NCI-H2227 treated with DMSO at 0.1 percent for 48 hours (cell line): ENCODE measurements at places on chromosomes 13 and 19.

DNA sequence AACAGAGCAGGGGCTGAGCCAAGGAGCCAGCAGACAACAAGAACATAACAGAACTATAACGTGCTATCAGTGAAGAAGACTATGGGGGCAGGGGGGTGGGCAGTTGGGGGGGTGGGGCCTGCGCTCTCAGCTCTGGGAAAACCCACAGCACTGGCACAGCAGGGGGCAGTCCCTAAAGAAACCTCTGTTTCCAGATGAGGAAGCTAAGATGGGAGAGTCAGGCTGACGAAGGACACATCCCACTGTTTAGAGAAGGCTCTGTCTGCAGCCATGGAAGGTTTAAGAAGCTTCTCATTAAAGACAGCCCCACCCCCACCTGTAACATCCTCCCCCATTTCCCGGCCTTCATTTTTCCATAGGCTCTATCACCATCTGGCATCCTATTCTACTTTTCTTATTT, 7.1 kb upstream of the DOCK9 start:
- no peak for DNase-seq

DNA sequence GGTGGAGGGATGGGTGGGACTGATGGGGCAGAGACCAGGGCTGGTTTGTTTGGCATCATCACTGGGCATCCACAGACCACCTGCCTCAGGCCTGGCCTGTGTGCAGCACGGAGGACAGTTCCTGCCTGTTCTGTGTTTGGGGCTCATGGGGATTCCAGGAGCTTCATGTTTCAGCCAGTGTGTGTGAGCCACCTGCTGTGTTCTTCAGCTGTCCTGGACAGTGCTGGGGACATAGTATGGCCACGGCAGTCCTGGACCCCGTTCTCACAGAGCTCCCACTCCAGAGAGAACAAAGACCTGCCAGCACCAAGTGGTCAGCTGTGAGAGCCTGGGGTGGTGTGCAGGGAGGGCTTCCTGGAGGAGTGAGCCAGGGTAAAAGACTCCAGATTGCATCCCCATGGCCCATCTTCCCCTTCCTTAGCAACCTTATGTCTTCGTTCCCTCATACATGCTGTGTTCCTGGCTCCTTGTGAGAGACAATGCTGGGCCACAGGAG, 2.0 kb upstream of the CCDC97 start:
- no peak for DNase-seq

GRCh38 chr19:45884682-45885555, 1.0 kb downstream of the IRF2BP1 start:
- DNase-seq, result no peak

GRCh38 chr13:49936968-49937273, 781 bp upstream of the SPRYD7 start:
- no peak for DNase-seq

DNA sequence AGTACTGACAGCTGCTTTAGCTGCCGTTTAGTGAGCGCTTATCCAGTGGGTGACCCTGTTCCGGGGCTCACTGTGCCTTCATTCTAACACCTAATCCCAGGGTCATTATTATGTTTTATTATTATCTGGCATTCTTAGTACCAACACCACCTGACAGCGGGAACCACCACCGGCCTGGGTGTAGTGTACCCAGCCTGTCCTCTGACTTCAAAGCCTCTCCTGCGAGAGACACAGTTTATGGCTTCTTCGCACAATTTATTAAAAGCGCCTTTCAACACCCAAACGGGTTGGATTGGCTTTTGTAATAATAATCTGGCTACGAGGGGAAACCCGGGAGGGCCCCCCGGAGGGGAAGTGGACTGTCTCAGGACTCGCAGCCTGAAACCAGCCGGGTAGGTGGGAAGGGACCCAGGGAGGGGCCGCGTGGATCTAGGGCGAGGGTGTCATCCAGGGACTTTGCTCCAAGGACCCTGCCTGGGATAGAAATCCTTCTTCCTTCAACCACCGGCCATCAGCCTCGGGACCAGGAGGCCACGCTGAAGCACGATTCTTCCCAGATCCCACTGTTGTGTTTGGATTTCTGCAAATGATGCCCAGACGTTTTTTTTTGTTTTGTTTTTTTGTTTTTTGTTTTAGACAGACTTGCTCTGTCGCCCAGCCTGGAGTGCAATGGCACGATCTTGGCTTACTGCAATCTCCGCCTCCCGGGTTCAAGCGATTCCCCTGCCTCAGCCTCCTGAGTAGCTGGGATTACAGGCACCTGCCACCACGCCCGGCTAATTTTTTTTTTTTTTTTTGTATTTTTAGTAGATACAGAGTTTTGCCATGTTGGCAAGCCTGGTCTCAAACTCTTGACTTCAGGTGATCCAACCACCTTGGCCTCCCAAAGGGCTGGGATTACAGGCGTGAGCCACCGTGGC, 1.6 kb upstream of the ZBTB7A start:
- no peak for DNase-seq

GRCh38 chr13:112451512-112452379, 75.6 kb downstream of the SPACA7 start:
- no peak for DNase-seq

GRCh38 chr13:57128909-57129308, 11.8 kb upstream of the PRR20A start:
- DNase-seq, result no peak

DNA sequence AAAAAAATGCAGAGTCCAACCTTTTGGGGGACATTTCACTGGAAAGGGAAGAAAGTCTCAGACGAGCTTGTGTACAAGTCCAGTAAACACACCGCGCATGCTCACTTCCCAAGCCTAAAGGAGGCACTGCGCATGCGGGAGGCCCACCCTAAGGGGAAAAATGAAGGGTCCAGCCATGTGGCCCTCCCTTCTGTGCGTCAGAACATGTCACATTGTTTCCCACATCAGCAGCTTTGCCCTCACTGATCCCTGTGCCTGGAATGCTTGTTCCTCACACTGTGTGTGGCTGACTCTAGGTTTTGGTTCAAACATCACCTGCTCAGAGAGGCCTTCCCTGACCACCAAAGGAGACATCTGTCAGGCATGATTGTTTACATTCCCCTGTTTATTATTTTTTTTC, 4.4 kb downstream of the ELSPBP1 start:
- no peak for DNase-seq

GRCh38 chr13:43728421-43728820, 58.4 kb downstream of the ENOX1 start:
- DNase-seq, result no peak

DNA sequence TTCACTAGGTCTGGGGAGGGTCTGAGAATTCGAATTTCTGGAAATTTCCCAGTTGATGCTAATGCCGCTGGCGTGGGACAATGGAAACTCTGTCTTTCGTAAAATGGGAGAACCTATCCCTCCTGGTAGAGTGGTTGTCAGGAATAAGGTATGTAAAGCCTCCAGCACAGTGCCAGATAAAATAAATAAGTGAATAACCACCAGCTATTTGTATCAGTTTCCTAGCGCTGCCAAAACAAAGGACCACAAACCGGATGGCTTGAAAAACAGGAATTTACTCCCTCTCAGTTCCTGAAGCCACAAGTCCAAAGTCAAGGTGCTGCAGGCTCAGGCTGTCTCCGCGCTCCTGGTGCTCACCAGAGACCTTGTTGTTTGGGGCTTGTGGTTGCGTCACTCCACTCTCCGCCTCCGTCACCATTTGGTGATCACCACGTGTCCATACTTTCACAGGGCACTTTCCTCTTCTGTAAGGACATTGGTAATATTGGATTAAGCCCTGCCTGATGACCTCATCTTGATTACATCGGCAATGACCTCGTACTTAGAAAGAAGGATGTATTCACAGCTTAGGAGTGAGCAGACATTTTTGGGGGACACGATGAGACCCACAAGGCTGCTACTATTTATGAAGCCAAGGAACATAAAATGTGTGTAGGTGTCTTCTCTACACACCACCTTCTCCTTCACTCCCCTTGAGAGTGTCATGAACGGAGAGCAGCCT, 428.5 kb downstream of the IRS2 start:
- DNase-seq, result no peak

DNA sequence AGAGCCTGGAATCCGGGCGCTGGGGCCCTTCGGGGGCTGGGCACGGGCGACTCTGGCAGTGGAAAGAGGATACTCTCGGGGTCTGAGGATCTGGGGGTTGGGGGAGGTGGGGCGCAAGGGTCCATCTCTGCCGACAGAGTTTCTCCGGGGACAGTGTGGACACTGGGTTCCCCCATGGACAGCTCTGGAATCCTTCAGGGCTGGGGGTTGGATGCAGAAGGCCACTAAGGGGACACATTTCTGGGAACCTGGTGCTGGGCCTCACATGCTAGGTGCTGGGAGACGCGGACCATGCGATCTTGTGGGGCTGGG, 2.3 kb downstream of the TGFBR3L start:
- DNase-seq, result no peak

DNA sequence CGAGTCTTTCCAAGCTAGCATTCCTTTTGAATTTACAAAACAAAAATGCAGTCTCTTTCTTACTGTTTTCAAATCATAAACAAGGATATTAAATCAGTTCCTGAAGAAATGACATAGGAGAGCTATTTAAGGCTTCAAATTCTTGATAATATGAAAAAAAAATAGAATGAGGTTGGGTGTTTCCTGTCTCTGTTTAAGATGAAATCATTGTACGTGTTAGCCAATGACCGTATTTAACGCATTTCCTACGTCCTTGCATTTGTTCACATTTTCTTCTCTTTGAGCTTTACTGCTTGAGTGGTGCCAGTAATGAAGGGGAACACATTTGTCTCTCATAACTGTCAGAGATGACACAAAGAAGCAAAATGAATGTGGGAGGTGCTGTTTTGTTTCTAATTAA, 821.3 kb downstream of the DIAPH3 start:
- DNase-seq, result no peak

DNA sequence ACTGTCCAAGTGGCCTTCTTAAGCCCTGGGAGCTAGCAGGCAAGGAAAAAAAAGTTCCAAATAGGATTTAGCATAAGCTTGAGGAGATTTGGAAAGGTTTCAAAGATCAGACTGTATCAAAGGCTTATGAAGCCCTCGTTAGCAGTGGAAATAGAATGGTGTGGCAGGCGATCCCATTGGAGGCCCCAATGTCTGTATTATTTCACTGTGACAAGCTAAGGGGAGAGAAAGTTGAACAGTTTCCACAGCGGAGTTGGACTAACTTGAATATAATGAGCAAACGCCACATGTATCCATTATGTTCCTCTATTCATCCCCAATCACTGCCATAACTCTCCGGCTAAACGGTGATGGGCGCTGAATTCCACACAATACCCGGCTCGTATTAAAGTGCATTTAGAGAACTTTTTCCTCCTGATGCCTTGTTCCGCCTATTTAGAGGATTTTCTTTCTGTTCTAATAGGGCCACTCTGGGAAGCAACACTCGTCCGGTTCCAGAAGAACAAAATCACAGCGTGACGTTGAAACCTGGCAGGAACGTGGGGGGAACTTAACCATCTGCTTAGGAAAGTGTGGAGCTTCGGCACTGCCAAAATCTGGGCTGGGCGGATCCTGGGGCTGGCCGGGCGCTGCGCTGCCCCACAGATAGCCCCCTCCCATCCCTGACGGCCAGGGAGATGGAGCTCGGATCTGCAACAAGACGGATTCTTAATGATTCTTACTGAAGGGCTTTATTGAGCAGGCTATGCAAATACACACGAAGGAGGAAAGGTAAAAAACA, 1.0 kb upstream of the PCDH8 start:
- no peak for DNase-seq

DNA sequence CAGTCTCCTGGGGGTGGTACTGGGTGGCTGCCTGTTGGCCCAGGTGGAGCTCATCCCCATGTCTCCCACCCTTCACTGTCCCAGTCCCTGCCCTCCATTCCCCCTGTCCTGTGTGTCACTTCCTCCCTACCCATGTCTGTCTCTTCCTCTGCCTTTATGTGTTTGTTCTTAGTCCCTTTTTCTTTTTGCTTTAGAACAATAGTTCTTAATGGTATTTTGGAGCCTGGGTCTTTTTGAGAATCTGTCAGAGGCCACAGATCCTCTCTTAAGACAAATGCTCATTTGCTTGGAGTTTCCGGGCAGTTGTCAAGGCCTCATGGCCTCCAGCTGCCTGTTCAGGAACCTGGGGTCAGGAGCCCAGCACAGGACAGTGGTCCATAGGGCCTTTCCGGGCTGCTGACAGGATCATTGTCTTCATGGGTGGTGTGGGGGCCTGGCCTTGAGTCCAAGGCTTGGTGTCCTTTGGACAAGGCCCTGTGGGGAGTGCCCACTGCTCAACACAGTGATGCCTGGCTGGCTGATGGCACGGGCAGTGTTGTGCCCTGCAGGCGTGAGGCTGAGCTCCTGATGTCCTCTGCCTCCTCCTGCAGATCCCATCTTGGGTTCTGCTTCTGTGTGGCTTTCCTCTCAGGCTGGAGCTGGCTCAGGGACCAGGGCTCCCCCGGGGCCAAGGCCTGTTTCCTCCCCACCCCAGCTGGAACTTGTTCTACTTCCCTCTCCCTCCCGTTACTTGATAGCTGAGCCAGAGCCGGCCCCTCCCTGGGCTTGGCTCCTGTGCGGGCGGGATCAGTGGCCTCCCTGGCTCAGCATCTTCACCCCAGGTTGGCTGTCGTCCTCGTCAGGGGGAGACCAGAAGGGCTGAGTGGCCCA, 3.5 kb downstream of the EGLN2 start:
- DNase-seq, result no peak

- no peak for DNase-seq
Measured at GRCh38 chr19:15418231-15418578, 583 bp downstream of the AKAP8L start.

DNA sequence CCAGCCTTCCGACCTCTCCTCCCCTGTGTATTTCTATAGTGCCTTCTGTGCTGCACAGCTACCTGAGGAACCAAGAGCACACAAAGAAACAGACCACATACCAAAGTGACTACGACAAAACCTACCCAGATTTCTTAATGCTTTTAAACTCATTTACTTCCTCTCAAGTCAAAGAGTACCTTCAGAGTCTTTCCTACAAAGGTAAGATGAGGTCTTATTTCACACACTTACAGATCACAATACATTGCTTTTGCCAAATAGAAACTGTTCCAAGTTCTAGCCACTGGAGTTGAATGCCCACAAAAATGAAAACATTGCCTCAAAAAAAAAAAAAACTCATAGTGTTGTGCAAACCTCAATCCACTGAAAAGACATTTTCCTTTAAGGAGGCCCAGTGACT, 36.4 kb downstream of the TEX26 start:
- no peak for DNase-seq

DNA sequence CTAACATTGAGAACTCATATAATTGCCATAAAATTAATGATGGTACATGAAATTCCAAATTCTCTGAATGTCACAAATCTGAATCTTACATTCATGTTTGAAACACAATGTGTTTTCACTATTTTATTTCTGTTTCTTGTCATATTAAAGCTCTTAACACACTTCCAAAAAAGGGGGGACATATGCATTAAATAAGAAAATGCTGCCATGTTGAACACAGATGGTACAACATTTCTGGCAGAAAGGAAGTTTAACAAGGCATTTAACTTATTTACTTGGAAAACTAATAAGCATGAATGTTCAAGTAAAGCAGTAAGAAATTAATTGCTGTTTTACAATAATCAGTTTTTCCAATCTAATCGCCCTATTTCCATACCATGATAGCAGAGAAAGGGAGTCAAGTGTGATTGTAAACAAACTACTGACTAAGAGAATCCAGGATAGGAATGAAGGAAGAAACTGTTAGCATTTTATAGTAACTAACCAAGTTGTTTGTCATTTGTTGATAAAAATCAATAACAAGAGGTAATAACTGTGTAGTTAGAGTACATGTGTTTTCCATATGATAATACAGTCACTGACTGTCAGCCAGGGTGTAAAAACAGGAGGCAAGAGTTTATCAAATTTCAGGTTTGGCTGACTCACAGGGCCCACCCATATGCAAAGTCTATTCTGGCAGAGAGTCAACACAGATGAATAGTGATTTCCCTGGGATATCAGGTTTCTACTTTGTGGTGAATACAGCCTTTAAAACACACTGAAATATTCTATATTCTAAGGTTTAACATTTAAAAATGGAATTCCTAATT, 5.7 kb upstream of the FOXO1 start:
- DNase-seq, result no peak
